ENCODE measurements at places on chromosomes 12 and 14.

DNA sequence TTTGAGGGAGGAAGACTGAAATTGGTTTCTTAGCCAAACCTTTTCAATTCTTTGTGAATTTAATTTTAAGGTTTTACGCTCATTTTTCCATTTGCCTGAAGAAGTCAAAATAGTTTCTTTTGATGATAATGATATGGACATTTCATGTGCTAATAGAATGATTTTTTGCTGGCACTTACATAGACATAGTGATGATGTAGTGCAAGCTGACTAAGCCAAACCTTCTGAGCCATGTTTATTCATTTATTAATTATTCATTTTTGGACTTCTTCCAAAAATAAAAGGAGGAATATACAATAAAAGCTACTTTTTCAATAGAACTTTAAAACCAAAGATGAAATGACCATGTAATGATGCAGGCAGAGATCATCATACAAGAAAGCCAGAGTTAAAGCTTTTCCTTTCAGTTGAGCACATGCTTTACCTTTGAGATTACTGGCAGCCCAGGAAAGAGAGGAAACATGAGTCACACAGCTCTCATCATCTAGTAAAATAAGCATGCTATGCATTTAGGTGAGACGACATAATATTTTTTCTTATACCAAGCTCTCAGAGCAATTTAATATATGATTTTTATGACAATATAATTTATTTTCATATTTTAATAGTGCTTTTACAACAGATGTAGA is 24.8 kb downstream of the KCNA1 start:
- no peak for DNase-seq

DNA sequence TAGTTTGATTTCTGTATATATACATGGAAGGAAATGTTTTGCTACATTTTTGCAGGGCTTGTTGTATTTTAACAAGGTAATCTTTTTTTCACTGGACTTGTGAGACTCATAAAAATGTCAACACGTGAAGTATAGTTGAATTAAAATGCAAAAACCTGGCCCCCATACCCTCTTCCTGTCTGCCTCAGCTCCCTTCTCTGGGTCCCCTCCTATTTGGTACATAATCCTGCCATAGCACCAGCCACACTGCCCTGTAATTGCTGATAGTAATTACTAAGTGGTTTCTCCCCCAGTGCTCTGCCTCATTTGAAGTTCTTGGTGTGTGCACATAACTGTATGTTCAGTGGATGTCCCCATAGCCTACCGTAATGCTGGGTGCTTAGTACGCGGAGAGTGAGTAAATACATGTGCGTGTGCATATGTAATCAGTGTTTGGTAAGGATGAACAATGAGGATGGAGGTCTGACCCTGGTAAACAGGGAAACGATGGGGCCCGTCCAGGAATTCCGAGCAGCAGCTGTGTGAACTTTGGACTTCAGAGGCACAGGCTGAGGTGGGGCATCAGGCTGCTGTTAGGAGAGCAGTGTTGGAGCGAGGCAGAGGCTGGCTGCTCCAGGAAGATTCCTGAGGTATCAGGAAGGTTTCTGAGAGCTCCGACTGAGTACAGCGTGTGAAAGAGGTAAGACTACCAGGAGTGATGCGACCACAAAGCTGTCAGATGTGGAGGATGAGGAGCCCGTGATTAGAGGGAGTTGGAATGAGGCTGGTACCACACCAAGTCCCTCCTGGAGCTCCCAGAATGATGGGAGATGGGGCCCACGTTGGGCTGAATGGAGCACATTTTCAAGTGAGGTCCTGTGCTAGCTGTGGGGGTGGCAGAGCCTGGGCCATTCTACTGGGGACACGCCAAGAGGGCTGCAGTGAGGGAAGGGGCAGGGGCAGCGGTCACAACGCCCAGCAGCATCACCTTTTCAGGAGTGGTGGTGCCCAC is 106.8 kb downstream of the PELI2 start:
- DNase-seq: no peak

DNA sequence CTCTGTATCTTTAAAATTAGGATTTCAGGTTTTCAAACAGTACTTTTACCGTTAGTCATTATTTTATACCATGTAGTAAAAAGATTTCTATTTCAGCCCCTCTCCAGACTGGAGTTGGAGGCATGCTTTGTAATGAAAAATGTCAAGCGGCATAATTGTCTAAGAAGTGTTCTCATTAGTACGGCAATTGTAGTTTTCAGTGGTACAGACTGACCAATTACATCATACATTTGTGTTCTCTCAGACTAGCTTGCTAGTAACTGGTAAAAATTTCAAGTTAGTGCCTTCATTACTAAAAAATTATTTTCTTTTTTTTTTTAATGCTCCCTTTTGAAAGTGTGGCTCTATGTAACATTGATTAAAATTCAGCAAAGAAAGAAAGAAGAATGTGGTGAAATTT is 4.5 kb downstream of the USP30 start:
- DNase-seq: no peak

- DNase-seq: no peak
Measured at GRCh38 chr14:59371771-59372170, 93.4 kb downstream of the GPR135 start.

GRCh38 chr12:58026426-58026825 is 85.1 kb downstream of the ATP23 start:
- no peak for DNase-seq

DNA sequence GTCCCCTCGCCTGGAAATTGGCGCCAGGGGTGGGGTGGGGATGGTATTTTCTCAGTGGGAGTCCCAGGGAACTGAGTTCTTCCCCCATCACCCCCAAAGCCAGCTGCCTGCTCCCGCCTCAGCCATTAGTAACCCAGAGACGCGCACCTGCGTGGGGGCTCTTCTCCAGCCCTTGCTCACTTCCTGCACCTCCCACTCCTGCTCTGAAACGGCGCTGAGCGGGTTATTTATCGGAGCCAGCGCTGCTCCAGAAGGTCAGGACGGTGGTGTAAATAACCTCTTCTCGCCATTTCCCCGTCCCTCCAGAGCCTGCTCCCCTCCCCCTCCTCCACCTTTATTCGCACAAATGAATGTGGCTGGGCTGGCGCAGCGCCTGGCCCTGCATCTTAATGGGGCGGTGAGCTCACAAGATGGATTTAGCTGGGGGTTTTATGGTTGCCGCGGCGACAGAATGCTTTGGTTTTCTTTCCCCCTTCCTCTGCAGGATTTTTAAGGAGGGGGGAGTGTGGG is 12.2 kb downstream of the GPR84 start:
- DNase-seq: no peak

- no peak for DNase-seq
Measured at GRCh38 chr14:54503486-54503885, 6.2 kb upstream of the CGRRF1 start.

DNA sequence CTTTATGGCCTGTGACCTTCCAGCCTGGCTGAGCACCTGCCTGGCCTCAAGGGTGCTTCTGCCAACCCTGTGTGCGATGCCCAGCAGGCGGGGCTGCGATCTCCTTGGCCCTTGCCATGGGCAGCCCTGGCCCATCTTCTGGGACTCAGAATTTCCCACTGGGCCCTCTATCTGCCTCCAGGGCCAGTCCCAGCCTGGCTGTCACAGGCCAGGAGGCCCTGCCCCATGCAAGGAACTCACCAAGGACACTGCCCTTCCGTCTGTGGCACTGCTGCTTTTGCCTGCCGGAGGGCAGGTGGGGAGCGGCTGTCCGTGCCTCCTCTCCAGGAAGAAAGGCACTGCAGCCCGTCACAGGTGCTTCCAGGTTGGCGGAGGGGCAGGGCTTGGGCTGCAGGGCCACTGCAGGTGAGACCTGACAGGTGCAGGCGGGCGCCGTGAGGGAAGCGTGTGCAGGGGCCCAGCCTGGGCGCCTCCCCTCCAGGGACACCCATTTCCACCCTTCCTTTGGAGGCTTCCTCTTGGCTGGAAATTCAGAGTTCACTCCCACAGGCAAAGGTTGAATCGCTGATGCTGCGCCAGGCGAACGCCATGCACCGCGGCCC is 177.8 kb downstream of the KIF26A start:
- DNase-seq: no peak

All from stimulated activated CD8-positive, alpha-beta memory T cell treated with anti-CD3 and anti-CD28 coated beads, Interleukin-7, amount 100 ng/mL, for 1 hour (primary cell).